ENCODE measurements at places on chromosomes 2 and 18. TPM values are rescaled to one million over a fixed set of nuclear protein-coding genes. Genes with fewer than 3 reads are reported as not detected.

Gene EFEMP1
- 2,583 TPM for total RNA-seq

Gene FOXI3
- total RNA-seq, result not detected

Gene BIN1
- 40.9 TPM for total RNA-seq

Gene IL36B
- not detected for total RNA-seq

Gene LCT
- under 0.01 TPM for total RNA-seq

Gene AFTPH
- total RNA-seq, result 33.4 TPM

Gene GBX2
- not detected for total RNA-seq

Measured in regular cardiac myocyte (primary cell).